Upper lobe of right lung (tissue), 1 donor: ENCODE measurements at places on chromosomes 3 and 15. TPM values are rescaled to one million over a fixed set of nuclear protein-coding genes. Genes with fewer than 3 reads are reported as not detected.
A peak's percentile ranks its signal among the peaks of the same experiment; 100 is the strongest.

DNA sequence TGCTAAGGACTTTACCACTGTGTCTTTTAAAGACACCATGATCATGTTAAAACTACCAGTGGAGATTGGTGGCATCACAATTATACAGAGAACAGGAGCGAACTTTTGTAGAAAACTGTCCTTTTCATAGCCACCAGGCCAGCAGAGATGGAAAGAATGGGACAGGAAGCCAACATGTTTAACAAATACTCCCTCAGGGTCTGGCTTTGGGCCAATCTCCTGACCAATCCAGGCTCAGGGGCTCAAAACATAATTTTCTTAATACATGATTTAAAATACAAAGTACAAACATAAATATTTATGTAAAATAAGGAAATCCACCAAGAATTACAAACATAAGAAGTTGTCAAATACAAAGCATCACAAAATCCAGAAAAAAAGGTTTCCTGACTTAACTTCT lies 266.0 kb downstream of the VPS13C start:
- H3K4me1 ChIP-seq, result no peaks in the 10 kb centered on the region
- H3K27ac ChIP-seq, result no peak overlapping the region
- no peak overlapping the region for H3K4me3 ChIP-seq

DNA sequence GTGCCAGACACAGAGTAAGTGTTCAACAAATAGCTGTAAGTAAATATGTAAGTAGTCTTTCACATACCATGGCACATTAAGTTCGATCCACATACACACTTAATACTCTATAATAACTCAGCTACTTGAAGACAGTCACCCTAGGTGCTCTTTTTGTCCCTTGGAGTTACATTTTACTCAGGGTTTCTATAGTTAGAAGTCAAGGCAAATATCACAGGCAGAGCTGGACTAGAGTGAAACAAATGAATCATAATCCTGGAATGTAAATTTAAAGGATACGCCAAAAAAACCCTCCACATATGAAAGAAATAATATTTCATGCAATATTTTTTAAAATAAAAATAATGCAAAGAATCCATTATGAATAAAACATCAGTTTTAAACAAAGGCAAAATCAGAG lies 461.8 kb downstream of the MAGI1 start:
- H3K4me3 ChIP-seq, result no peak overlapping the region
- H3K27me3 ChIP-seq, result no peaks in the 10 kb centered on the region
- no peak overlapping the region for H3K27ac ChIP-seq
- no peaks in the 10 kb centered on the region for H3K4me1 ChIP-seq
- DNase-seq, result no peak
- no peaks in the 10 kb centered on the region for H3K36me3 ChIP-seq

CXCR6 gene
- total RNA-seq, result 4.7 TPM

COPS2 gene
- total RNA-seq, result 57.2 TPM

SAMD7 gene
- not detected for total RNA-seq

GRCh38 chr15:35557544-35557943 lies 11.6 kb upstream of the DPH6 start:
- H3K27me3 ChIP-seq, result no peaks in the 10 kb centered on the region
- no peaks in the 10 kb centered on the region for H3K36me3 ChIP-seq
- no peak for DNase-seq
- H3K4me1 ChIP-seq, result no peaks in the 10 kb centered on the region
- no peak overlapping the region for H3K27ac ChIP-seq

GRCh38 chr15:26631894-26632293 lies 141.0 kb downstream of the GABRB3 start:
- no peak overlapping the region for H3K4me3 ChIP-seq
- H3K4me1 ChIP-seq, result no peaks in the 10 kb centered on the region

DNA sequence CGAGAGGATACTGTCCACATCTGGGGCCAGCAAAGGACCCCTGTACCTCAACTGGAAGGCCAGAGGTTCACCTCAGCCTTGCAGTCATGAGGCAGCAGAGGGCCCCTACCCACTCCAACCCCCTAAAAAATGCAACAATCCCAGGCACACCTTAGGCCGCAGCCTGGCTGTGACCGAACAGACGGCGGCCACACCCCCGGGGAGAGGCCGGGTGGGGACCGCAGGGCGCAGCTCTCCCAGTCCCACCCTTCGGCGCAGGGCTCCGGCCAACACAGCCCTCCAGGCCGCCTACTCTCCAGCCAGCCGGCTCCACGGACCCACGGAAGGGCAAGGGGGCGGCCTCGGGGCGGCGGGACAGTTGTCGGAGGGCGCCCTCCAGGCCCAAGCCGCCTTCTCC lies 457 bp upstream of the DNAJA4 start:
- no peaks in the 10 kb centered on the region for H3K36me3 ChIP-seq
- no peaks in the 10 kb centered on the region for H3K27me3 ChIP-seq
- no peaks in the 10 kb centered on the region for H3K4me1 ChIP-seq
- no peak for DNase-seq
- H3K27ac ChIP-seq, result peak overlapping the region; percentile 58
- H3K4me3 ChIP-seq, result peak overlapping the region; percentile 70

GRCh38 chr3:112973325-112974177 lies 1.4 kb downstream of the CD200R1 start:
- DNase-seq, result no peak
- H3K4me1 ChIP-seq, result peaks cover 7% of the 10 kb centered on the region
- H3K36me3 ChIP-seq, result no peaks in the 10 kb centered on the region
- H3K27me3 ChIP-seq, result no peaks in the 10 kb centered on the region
- no peak overlapping the region for H3K27ac ChIP-seq

DNA sequence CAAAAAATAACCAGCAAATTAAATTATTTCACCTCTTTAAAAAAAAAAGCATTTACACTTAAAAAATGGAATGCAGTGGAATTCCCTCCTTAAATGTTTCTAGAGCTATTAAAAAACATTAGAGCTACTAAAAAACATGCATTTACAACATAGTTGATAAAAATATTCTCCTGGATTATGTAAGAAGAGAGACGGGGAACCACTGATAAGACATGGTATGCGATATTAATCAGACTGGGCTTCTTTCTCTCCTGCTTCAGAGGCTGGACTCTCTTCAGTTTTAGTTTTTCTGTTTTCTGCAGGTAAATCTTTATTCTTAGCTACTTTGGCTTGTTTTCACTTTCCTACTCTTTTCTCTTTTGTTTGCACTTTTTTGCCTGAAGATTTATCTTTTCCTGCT lies 40.4 kb upstream of the WDR49 start:
- H3K27ac ChIP-seq, result no peak overlapping the region
- H3K27me3 ChIP-seq, result no peaks in the 10 kb centered on the region
- peaks cover 5% of the 10 kb centered on the region for H3K4me1 ChIP-seq
- DNase-seq, result no peak
- H3K4me3 ChIP-seq, result no peak overlapping the region
- H3K36me3 ChIP-seq, result peaks cover 53% of the 10 kb centered on the region

DNA sequence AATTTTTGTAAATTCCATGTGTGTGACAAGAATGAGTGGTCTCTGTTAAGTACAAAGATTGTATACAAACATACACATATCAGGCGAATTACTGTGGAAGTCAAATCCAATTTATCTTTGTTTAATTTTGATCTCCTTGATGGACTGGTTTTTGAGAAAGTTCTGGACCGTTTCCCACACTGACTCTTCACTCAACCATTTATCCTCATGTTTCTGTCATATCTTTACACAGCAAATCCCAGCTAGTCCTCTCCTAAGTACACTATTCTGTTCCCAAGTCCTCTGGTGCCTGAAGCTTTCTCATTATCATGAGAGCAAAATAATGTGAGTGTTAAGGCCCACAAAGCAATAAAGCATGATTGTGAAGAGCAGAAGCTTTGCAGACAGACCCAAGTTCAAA lies 189.9 kb downstream of the WNT5A start:
- H3K36me3 ChIP-seq, result no peaks in the 10 kb centered on the region
- no peaks in the 10 kb centered on the region for H3K27me3 ChIP-seq
- H3K4me1 ChIP-seq, result no peaks in the 10 kb centered on the region
- no peak overlapping the region for H3K4me3 ChIP-seq
- no peak overlapping the region for H3K27ac ChIP-seq
- DNase-seq, result no peak

GRCh38 chr3:143847787-143848631 lies at the start of gene SLC9A9:
TSS of gene SLC9A9 (minus strand) at chr3:143848468. CDS start at chr3:143848322, 146 bp downstream.
- H3K27me3 ChIP-seq, result no peaks in the 10 kb centered on the region
- peak within 1 kb of the TSS; percentile 66 for H3K27ac ChIP-seq
- no peaks in the 10 kb centered on the region for H3K36me3 ChIP-seq
- peak within 1 kb of the TSS; percentile 69 for H3K4me3 ChIP-seq
- H3K4me1 ChIP-seq, result peaks cover 13% of the 10 kb centered on the region

SEMA6D gene
- 8.0 TPM for total RNA-seq

GRCh38 chr15:37100109-37100965 lies at the start of gene MEIS2:
TSS of gene MEIS2 (minus strand) at chr15:37100549. CDS start at chr15:37099466, 1,083 bp downstream.
- no peaks in the 10 kb centered on the region for H3K36me3 ChIP-seq
- peaks cover 4% of the 10 kb centered on the region for H3K4me1 ChIP-seq
- peak; percentile 94 for DNase-seq
- H3K27ac ChIP-seq, result peak within 1 kb of the TSS; percentile 87
- peaks cover 7% of the 10 kb centered on the region for H3K27me3 ChIP-seq

PPM1M gene
- 44.0 TPM for total RNA-seq

DNA sequence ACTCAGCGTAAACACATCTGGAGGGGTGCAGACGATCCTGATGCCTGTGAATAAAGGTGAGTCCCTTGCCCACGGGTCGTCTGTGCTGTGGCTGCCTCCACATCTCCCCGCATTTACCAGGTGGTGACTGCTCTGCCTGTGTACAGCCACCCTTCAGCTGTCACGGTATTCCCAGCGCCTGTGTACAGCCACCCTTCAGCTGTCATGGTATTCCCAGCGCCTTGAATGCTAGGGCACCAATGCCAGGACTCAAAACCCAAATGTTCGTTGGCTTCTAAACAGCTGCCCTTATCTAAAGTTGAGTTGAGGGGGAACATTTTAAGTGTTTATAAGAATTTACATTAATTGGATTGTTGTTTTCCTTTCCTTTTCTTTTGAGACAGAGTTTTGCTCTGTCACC lies 27.4 kb downstream of the MAP6D1 start:
- no peaks in the 10 kb centered on the region for H3K4me1 ChIP-seq
- peaks cover 68% of the 10 kb centered on the region for H3K36me3 ChIP-seq
- DNase-seq, result no peak
- no peak overlapping the region for H3K27ac ChIP-seq

HESX1 gene
- 1.2 TPM for total RNA-seq

ROBO2 gene
- total RNA-seq, result 27.1 TPM

GRCh38 chr3:138769616-138770015 lies 65.1 kb downstream of the PIK3CB start:
- H3K4me1 ChIP-seq, result peaks cover 7% of the 10 kb centered on the region
- no peaks in the 10 kb centered on the region for H3K36me3 ChIP-seq
- no peaks in the 10 kb centered on the region for H3K27me3 ChIP-seq

GRCh38 chr3:45515999-45516725 lies 78.4 kb upstream of the LIMD1 start:
- DNase-seq, result no peak
- H3K4me1 ChIP-seq, result peaks cover 21% of the 10 kb centered on the region
- H3K36me3 ChIP-seq, result peaks cover 36% of the 10 kb centered on the region

- H3K27me3 ChIP-seq, result no peaks in the 10 kb centered on the region
- no peaks in the 10 kb centered on the region for H3K4me1 ChIP-seq
- no peaks in the 10 kb centered on the region for H3K36me3 ChIP-seq
- no peak for DNase-seq
These were observed 50.5 kb upstream of the KCNMB2 start for GRCh38 chr3:178485756-178486155.

DNA sequence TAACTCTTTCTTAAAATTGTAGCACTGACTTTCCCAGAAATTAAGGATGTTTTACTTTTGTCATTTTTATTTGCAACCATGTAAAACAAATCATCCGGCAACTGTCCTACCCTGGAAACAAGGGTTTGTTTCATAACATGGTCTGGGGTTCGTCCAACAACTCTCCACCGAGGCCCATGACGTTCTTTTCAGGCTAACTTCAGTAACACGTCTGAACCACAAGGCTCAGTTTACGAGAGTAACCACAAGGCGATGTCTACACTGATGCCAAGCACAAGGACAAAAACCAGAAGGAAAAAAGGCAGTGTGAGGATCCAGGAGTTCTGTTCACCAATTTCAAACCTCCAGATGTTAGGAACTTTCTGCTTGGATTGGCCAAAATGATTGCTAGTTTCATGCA lies 546.1 kb downstream of the NTRK3 start:
- H3K4me1 ChIP-seq, result no peaks in the 10 kb centered on the region
- H3K27ac ChIP-seq, result no peak overlapping the region
- no peak overlapping the region for H3K4me3 ChIP-seq
- DNase-seq, result no peak

TMOD2 gene
- total RNA-seq, result 16.1 TPM

SLC28A2 gene
- 0.35 TPM for total RNA-seq

- no peaks in the 10 kb centered on the region for H3K36me3 ChIP-seq
- no peak overlapping the region for H3K4me3 ChIP-seq
These were observed 278.5 kb downstream of the PLOD2 start for GRCh38 chr3:145882436-145882835.

DNA sequence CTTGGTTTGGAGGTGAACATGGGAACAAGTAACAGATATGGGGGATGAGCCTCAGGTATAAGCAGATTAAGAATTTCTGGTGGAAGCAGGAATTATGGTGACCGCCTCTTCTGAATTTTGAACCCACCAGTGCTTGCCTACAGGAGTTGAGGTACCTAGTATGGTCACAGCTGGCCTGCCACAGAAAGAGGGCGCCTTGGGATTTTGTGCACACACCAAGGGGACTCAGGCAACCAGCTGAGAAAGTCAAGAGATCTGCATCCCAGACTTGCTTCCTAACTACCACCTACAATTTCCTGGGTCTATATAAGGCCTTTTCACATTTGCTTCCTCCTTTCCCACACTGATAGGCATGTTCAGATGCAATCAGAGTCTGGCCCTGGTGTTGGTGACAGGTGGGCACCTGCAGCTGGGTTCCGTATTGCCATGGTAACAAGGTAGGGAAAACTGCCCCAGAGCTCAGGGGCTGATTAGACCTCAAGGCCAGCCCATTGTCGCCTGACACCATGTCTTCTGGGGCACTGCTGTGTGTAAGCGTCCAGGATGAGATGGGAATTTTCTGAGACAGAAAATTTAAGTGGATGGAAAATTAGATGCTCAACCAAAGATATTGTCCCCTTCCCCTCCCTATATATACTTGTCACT lies 75.9 kb upstream of the RASGRF1 start:
- peaks cover 3% of the 10 kb centered on the region for H3K4me1 ChIP-seq
- H3K27ac ChIP-seq, result no peak overlapping the region
- no peaks in the 10 kb centered on the region for H3K36me3 ChIP-seq
- no peak for DNase-seq

ISY1 gene
- 30.3 TPM for total RNA-seq

- H3K27me3 ChIP-seq, result no peaks in the 10 kb centered on the region
- DNase-seq, result no peak
- H3K4me3 ChIP-seq, result no peak overlapping the region
- no peaks in the 10 kb centered on the region for H3K36me3 ChIP-seq
- H3K4me1 ChIP-seq, result peaks cover 32% of the 10 kb centered on the region
These were observed 128.0 kb upstream of the PRICKLE2 start for GRCh38 chr3:64353226-64353625.
